ENCODE measurements at places on chromosomes 5 and 9. TPM values are rescaled to one million over a fixed set of nuclear protein-coding genes. Genes with fewer than 3 reads are reported as not detected.

DNA sequence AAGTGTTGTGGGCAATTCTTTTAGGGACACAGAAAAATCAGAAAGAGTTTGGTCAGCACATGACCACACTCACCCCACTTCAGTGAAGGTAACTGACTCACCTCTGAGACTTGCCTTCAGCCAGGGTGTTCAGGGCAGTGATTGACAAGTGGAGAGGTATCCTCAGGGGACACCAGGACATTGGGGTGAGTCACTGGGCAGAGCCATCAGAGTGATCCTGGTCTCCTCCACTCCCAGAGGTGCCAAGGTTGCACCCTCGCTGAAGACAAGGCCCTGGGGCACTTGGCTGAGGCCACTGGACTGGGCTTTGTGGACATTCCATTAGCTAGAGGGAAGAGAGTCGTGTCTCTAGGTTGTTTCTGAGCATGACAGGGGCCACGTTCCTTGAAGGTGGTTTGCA, 113.4 kb downstream of the GADD45G start:
- H3K27ac ChIP-seq = no peak overlapping the region
- H3K4me3 ChIP-seq = no peak overlapping the region
- no peak for DNase-seq

GRCh38 chr9:107239474-107239873, 43.6 kb upstream of the RAD23B start:
- H3K36me3 ChIP-seq = no peaks in the 10 kb centered on the region
- H3K4me1 ChIP-seq = peaks cover 13% of the 10 kb centered on the region
- H3K27ac ChIP-seq = no peak overlapping the region
- DNase-seq = no peak

GRCh38 chr9:134188386-134189144, 24.2 kb upstream of the RNU6ATAC start:
- DNase-seq = peak; percentile 70
- no peaks in the 10 kb centered on the region for H3K4me1 ChIP-seq
- peaks cover 12% of the 10 kb centered on the region for H3K27me3 ChIP-seq
- no peaks in the 10 kb centered on the region for H3K36me3 ChIP-seq
- H3K4me3 ChIP-seq = no peak overlapping the region

DNA sequence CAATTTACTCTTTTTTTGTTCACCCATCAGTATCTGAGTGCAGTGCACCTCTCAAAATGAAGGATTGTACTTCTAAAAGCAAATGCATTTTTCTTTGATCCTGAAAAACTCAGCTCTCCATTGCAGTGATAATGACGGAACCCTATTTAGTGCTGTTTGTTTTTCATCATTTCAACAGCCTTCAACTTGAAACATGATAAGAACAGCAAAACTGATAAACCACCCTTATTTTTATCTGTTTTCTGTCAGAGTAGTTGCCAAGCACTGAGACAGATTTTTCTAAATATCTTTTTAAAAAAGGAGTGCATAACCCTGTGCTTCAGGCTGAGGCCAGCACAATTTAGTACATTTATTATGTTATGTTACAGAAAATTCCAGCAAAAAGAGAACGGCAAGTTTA, 549.8 kb upstream of the DMAC1 start:
- no peak overlapping the region for H3K4me3 ChIP-seq
- H3K4me1 ChIP-seq = peaks cover 4% of the 10 kb centered on the region
- no peaks in the 10 kb centered on the region for H3K27me3 ChIP-seq

DNA sequence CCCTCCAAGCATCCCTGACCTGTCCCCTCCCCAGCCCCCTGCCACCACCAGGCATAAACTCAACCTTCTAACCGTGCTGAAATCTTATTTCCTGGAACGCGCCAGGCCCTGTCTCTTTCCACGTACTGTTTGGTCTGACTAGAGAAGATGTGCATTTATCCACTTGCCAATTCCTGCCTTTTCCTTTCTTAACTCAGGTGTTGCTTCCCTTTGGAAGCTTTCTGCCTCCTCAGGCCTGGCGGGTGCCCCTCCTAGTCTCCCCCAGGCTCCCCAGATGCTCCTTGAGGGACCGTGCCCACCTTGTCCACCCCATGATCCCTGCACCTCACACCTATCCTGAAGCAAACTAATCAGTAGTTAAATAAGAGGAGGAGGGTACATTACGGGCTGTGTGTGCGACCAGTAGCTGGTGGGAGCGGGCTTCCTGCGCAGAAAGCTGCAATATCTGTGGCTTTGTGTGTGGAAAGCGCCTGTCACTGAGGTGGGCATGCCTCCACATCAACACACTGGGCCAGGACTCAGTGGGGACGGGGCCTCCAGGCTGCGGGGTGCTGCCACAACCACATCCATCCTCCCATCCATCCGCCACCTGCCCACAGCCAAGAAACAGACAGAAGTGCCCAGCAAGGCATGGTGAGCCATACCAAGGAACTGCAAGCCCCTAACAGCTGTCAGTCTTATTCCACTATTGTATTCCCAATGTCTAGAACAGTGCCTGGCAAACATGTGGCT, 73.5 kb downstream of the COL23A1 start:
- H3K36me3 ChIP-seq = peaks cover 4% of the 10 kb centered on the region
- no peak overlapping the region for H3K27ac ChIP-seq
- no peaks in the 10 kb centered on the region for H3K4me1 ChIP-seq
- H3K4me3 ChIP-seq = no peak overlapping the region

DNA sequence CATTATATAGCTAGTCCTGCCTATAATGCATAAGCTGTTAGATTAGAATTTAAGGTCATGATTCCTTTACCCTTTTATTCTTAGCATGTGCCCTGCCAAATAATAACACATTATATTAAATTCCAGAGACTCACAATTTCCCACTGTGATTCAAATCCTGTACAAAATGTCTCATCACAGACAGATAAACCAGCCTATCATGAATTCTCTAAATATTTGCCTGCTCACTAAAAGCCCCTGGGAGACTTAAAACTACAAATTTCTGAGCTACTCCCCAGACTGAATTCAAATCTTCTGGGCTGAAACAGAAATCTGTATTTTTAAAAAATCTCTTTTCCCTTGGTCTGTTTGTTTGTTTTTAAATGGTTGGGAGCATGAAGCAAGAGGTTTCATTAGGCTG, 32.7 kb downstream of the GAPT start:
- H3K27me3 ChIP-seq = no peaks in the 10 kb centered on the region
- H3K27ac ChIP-seq = peak overlapping the region; percentile 37
- no peak overlapping the region for H3K4me3 ChIP-seq
- no peak for DNase-seq
- H3K36me3 ChIP-seq = no peaks in the 10 kb centered on the region

GRCh38 chr9:69499959-69500358, 172.2 kb downstream of the APBA1 start:
- peaks cover 10% of the 10 kb centered on the region for H3K4me1 ChIP-seq
- no peak overlapping the region for H3K27ac ChIP-seq
- H3K36me3 ChIP-seq = no peaks in the 10 kb centered on the region
- DNase-seq = no peak

DNA sequence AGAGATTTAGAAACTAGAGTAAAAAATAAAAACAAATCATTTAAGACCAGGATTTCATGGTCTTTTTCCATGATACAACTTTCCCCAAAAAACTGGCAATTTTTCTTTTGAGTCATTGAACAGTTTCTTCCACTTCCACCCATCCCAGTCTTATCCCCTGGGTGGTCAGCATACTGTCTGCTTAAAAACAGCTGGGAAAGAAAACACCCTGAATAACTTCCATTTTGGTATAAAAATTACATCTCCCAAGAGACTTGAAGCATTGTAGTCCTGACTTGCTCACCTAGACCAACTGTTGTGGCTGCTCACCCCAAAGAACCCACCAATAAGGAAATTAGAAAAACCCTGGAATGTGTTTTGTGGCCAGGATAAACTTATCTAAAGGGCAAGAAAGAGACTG, 731.3 kb downstream of the NR2F1-AS1 start:
- no peak overlapping the region for H3K4me3 ChIP-seq
- no peaks in the 10 kb centered on the region for H3K27me3 ChIP-seq
- H3K4me1 ChIP-seq = peaks cover 24% of the 10 kb centered on the region
- DNase-seq = no peak
- no peaks in the 10 kb centered on the region for H3K36me3 ChIP-seq

DNA sequence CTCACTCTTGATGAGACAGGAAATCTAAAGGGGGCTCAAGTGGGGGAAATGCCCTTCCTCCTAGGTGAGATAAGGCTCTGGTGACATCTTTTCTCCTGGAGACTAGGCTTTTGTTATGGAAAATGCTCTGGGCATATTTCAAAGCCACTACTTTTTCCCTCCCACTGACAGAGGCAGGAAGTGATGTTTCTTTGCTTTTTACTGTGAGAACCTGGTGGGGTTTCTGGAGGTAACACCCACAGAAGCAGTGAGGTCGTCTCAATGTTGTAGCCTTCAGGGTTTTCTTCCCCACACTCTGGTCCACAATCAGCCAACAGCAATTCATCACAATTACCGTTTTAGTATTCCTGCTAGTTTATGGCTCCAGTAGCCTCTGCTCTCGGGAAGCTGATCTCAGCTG, 41.4 kb upstream of the FAM240B start:
- no peaks in the 10 kb centered on the region for H3K27me3 ChIP-seq
- no peak for DNase-seq
- no peak overlapping the region for H3K27ac ChIP-seq
- no peaks in the 10 kb centered on the region for H3K4me1 ChIP-seq
- H3K4me3 ChIP-seq = no peak overlapping the region
- no peaks in the 10 kb centered on the region for H3K36me3 ChIP-seq

DNA sequence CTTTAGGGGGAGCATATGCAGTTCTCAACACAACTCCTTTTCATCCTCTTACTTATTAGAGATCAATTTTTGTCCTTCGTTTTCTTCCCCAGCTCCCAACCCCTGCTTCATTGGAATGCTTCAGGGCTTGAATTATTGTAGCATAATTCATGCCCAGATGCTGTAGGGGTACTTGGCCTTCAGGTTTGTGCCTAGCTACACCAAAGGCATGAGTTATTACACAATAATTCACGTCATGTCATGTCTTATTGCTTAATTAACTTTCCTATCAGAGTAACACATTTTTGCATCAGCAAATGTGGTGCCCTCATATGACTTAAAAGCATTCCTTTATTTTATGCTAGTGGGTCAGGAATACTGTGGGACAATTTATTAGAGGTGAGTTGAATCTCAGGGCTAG, 507.2 kb downstream of the NFIB start:
- H3K27me3 ChIP-seq = no peaks in the 10 kb centered on the region
- no peak overlapping the region for H3K4me3 ChIP-seq
- DNase-seq = no peak
- H3K36me3 ChIP-seq = no peaks in the 10 kb centered on the region
- H3K4me1 ChIP-seq = peaks cover 7% of the 10 kb centered on the region

- H3K4me1 ChIP-seq = no peaks in the 10 kb centered on the region
- DNase-seq = no peak
- no peak overlapping the region for H3K4me3 ChIP-seq
- no peaks in the 10 kb centered on the region for H3K27me3 ChIP-seq
Measured at GRCh38 chr9:117278020-117278419, 136.8 kb downstream of the ASTN2 start.

The ADAMTS19 gene
- total RNA-seq = 0.08 TPM

The DDX4 gene
- total RNA-seq = not detected

The FOXD4L4 gene
- not detected for total RNA-seq

The OLFM1 gene
- total RNA-seq = 1.2 TPM

The CER1 gene
- total RNA-seq = not detected

The PCDHB8 gene
- 3.1 TPM for total RNA-seq

The PCDHGB6 gene
- 56.8 TPM for total RNA-seq

The STKLD1 gene
- 1.9 TPM for total RNA-seq

The MAMDC4 gene
- 7.7 TPM for total RNA-seq
